CD4-positive, alpha-beta T cell (primary cell): ENCODE measurements at places on chromosomes 12 and 14. TPM values are rescaled to one million over a fixed set of nuclear protein-coding genes. Genes with fewer than 3 reads are reported as not detected.
A peak's percentile ranks its signal among the peaks of the same experiment; 100 is the strongest.

- no peak for DNase-seq
Measured at GRCh38 chr14:71054706-71055105, 147.4 kb downstream of the PCNX1 start.

GRCh38 chr14:48936362-48936761, 649.8 kb downstream of the RPS29 start:
- DNase-seq: no peak

DNA sequence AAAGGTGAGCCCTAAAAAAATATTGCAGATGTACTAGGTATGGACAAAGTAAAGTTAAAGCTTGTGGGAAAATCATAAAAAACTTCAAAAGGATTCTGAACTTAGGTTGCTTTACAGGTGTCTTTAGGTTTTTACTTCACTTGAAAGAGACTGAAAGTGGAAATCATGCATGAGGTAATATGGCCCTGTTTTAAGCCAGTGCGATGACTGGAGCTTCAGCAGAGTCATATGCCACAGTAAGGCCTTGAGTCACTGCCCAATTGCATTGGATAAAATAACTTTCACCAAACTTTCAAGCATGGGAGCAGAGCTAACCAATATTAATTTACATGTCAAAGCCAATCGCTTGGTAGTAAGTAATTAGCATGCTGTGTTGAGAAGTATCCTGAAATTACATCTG, 63.9 kb upstream of the TMEM260 start:
- no peak for DNase-seq

GRCh38 chr12:52836042-52836466, 1.9 kb upstream of the KRT79 start:
- no peak for DNase-seq

DNA sequence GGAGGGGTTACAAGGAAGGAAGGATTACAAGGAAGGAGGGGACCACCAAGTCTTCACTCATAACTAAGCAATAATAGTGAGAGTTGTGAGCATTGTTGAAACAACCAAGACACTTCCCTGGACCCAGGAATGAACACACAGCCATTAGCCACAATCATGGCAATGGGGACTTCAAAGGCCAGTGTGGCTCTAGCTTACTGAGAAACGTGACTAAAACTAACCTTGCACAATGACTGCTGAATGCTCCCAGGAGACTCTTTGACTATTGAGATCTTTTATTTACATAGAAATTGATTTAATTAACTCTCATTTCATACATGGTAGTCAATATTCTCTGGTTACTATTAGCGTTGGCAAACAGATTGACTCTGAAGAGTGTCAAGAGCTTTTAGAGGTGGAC, 263.0 kb upstream of the SOX5 start:
- DNase-seq: no peak

DNA sequence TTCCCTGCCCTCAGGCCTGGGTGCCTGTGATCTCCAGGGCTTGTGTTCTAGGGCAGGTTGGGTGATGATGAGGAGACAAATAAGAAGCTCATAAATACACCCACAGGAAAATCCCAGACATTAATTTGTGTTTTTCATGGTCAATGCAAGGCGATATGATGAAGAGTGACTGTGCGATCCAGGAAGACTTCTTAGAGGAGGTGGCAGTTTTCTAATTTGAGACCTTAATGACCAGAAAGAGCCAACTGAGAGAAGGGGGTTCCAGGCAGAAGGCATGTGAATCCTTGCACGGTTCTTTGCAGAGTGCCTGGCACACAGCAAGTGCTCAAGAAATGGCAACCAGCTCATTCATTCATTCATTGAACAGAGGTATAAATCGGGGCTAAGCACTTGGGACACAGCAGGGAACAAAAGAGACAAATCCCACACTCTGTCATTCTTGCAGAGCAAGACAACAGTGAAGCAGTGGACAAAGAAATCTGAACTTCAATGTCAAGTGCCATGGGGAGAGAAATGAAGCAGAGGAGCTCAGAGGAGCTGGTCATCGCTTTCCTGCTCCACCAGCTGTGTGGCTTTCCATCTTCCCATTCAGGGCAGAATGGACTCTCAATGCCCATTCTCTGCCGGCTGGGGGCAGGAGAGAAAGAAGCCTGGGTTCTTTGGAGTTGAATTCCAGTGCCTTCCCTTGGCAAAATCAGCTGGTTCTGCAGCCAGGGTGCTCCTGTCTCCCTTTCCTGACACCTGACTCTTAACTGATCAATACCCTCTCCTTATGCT, 128.3 kb downstream of the AACS start:
- no peak for DNase-seq

GRCh38 chr12:97063292-97063935, 156.4 kb downstream of the NEDD1 start:
- DNase-seq: no peak

- DNase-seq: no peak
Measured at GRCh38 chr12:101107032-101107763, 102.8 kb downstream of the SLC5A8 start.

- peak; percentile 49 for DNase-seq
Measured at GRCh38 chr14:69152181-69152901, 578 bp downstream of the DCAF5 start.

DNA sequence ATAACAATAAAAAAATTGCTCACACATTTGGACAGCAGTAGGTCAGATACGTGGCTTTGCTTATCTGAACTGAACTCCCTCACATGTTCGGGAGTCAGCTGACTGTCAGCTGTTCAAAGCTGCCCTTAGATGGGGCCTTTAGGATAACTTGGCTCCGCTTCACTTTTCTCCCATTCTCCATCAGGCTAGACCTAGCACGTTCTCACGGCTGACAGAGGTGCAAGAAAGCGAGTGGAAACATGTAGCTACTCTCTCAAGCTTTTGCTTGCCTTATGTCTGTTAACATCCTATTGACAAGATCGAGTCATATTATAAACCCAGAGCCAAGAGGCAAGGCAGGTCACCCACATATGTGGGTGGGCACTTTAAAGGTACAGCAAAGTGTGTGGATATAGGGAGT, 112.0 kb upstream of the PDZRN4 start:
- no peak for DNase-seq

- no peak for DNase-seq
Measured at GRCh38 chr14:77154421-77154820, 12.8 kb upstream of the ZDHHC22 start.

DNA sequence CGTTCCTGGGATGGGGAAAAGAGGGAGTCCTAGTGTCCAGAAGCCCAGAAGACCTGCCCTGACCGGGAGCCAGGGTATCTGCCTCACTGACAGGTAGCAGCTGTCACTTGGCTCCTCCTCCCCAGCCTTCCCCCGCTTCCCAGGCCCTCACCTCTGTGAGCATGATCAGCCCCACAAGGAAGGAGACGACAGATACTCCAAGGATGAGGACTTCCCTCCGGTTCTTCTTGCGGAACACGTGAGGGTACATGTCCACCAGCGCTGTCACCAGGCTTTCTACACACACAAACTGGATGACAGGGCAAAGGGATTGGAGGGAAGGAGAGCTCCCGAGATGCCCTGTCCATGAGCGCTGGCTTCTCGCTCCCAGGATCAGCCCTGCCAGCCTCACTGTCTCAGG, 9.9 kb upstream of the SLC6A12 start:
- no peak for DNase-seq

- DNase-seq: no peak
Measured at GRCh38 chr12:104662203-104662602, 205.5 kb downstream of the CHST11 start.

GRCh38 chr14:89469210-89470198, 52.5 kb upstream of the FOXN3 start:
- no peak for DNase-seq

- DNase-seq: no peak
Measured at GRCh38 chr14:47744155-47744554, 68.8 kb upstream of the MDGA2 start.

- no peak for DNase-seq
Measured at GRCh38 chr12:133057446-133057845, 20.1 kb downstream of the ZNF84 start.

GRCh38 chr12:110670161-110670701, 18.7 kb downstream of the HVCN1 start:
- DNase-seq: no peak

DNA sequence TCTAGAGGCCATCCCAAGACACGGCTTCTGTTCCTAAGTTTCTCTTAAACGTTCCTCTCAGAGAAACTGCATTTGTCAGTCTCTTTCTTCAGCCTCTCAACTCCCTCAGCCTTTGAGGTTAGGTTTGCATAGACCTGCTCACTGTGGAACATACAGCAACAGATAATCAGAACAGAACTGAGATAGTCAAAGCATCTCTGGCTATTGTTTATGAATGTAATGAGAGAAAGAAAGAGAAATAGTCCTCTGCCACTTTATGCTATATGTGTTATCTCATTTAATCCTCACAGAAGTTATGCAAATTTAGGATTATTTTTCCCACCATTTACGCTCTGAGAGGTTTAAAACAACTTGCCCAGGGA, 190.6 kb downstream of the PHLDA1 start:
- no peak for DNase-seq

GRCh38 chr12:109645194-109645593, 68.4 kb upstream of the FAM222A start:
- no peak for DNase-seq

- no peak for DNase-seq
Measured at GRCh38 chr14:95288672-95289322, 30.9 kb downstream of the CLMN start.

- DNase-seq: no peak
Measured at GRCh38 chr12:101761350-101761749, 22.1 kb upstream of the SYCP3 start.

- DNase-seq: no peak
Measured at GRCh38 chr12:41604830-41605229, 416.7 kb downstream of the PDZRN4 start.

DNA sequence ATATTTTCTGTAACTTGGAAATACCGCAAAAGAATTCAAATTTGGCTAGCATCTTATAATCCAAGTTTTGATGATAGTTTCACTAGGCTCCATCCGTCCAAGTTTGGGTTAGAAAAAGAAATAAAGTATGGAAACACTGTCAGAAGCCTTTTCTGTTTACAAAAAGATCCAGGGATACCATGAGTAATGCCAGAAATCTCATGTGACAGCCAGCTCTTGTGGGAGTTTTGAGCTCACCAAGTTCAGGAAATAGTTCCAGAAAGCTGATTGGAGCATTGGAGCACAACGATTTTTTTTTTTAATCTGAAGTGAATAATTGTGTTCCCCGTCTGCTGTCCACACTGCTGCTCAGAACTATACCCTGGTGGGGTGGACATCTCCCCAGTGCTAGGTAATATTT, 229.7 kb upstream of the NPAS3 start:
- no peak for DNase-seq

GRCh38 chr14:81269100-81269978, 48.6 kb upstream of the GTF2A1 start:
- no peak for DNase-seq

GRCh38 chr14:20501346-20501745, 4.0 kb upstream of the RNASE10 start:
- DNase-seq: no peak

GRCh38 chr14:76426161-76426696, 50.3 kb downstream of the ESRRB start:
- DNase-seq: no peak

- no peak for DNase-seq
Measured at GRCh38 chr12:104460973-104461698, 4.4 kb downstream of the CHST11 start.

- no peak for DNase-seq
Measured at GRCh38 chr12:127296591-127296990, 970.4 kb upstream of the TMEM132C start.

GRCh38 chr14:104087505-104087904, 2.0 kb downstream of the ASPG start:
- no peak for DNase-seq

DNA sequence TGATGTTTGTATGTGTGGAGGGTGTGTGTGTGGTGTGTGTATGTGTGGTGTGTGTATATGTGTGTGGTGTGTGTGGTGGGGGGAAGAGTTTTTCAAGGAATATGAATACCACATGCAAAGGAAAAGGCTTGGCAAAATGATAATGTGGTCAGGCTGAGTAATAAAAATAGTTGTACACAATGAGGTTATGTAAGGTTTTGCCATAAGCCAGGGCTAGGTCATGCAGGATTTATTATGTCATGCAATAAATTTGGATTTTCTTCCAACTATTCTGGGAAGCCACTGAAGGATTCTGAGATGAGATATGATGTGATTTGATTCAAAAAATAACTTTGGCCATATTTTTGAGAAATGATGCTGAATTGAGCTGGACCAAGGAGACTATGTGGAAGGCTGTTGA, 1191.6 kb upstream of the SEL1L start:
- DNase-seq: no peak

GRCh38 chr12:89373763-89374572, 21.7 kb upstream of the DUSP6 start:
- no peak for DNase-seq

GRCh38 chr14:77407158-77407557, 16.2 kb downstream of the NOXRED1 start:
- DNase-seq: no peak

DNA sequence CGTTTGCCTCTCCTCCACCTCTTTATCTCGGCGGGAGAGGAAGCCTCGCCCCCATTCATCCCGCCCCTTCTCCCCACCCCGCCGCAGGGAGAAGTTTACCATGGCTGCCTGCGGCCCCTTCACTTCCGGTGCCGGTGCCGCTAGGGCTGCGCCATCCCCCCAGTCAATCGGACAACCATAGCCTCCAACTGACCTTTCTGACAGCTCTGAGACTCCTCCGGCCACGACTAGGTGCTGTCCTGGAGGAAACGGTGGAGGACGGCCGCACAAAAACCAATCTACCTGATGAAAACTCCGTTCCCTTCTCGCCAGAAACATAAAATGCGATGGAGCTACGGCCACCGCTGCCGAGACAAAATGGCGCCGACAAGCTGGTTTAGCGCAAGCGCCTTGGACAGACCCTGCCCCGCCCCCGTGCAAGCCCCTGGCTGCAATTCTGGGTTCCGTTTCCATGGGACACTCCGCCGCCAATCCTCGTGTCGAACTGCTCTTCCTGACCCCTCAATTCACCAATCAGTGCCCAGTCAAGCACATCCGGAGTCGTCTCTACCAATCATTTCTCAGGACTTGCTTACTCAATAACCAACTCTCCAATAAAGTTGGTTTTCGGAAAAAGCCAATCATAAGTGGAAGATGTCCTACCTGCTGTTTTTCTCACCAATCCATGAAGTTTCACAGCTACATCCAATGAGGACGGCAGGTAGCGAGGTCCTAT, 436 bp upstream of the ARID4A start:
- DNase-seq: peak; percentile 94

GRCh38 chr12:67921286-67921685, 68.0 kb upstream of the IFNG-AS1 start:
- DNase-seq: no peak

Gene E2F7
- 0.14 TPM for total RNA-seq

Gene TAS2R14
- total RNA-seq: 1.1 TPM

Gene TMCC3
- total RNA-seq: 0.78 TPM

Gene LRRIQ1
- not detected for total RNA-seq

Gene KLRG1
- 8.4 TPM for total RNA-seq

Gene OR4E2
- total RNA-seq: not detected

Gene BORCS5
- 39.3 TPM for total RNA-seq

Gene MYH6
- not detected for total RNA-seq

Gene CDC42BPB
- total RNA-seq: 7.6 TPM

Gene SYT10
- not detected for total RNA-seq

Gene OTX2
- not detected for total RNA-seq

Gene TMEM63C
- 0.89 TPM for total RNA-seq

Gene EPS8
- total RNA-seq: 1.1 TPM
